ENCODE measurements at places on chromosomes 3 and 15.

- DNase-seq = no peak
These were observed 60.5 kb downstream of the KLF13 start for GRCh38 chr15:31387092-31387478.

GRCh38 chr15:80743189-80743833 is 35.9 kb upstream of the CEMIP start:
- DNase-seq = no peak

DNA sequence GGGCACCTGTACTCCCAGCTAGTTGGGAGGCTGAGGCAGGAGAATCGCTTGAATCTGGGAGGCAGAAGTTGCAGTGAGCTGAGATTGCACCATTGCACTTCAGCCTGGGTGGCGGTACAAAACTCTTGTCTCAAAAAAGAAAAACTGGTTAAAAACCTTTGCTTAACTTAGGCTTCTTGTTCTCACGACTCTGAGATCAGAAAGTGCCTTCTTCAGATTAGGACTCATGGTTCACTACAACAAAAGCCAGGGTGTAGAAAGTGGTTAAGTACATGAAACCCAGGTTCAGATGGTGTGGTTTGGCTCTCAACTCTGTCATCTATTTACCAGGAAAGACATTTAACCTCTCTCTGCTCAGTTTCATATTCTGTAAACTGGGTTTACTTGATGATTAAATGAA is 168.4 kb downstream of the TUSC7 start:
- DNase-seq = no peak

DNA sequence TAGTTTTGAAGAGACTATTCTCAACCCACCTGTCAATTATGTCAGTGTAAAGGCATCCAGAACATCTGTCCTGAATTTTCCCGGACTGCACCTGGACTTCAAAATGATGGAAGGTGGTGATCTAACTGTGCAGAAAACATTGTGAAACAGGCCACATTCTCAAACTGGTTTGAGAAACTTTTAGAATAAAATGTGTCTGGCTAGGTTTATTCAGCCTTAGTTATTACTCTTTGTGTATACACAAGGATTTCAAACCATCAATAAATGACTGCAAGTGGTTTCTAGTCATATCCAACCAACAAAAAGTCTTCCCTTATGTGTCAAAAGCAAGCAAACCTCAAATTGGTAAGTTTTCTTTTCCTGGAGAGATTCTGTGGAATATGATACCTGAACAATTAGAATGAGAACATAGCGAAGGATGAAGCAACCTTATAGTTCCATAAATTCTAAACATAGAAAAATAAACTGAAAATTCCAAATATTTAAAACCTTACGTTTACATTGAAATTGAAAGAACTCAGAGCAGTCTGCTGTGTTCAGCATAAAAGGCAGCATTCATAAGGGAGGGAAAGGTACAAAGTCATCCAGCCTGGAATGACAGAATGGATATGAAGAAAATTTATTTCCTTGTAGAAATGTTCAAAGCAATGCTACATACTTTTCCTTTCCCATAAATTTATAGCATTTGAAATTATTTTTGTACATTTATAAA is 306.6 kb upstream of the TGFBR2 start:
- no peak for DNase-seq

GRCh38 chr3:44323341-44323955 is 15.1 kb upstream of the TCAIM start:
- DNase-seq = no peak

GRCh38 chr3:110779581-110779980 is 292.0 kb upstream of the NECTIN3 start:
- DNase-seq = no peak

DNA sequence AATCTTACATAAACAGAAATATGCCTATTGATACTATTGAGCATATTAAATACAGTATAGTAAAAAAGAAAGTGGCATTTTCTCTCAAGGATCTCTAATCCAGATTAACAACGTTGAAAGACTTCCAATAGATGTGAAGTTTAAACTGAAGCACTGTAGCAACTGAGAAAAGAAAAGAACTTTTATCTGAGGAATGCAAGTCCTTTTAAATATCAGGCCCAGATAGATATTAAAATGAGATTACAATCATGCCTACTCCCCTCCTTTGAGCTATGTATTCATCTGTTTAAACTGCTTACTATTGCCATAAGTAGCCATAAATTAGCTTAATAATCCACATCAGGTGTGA is 102.3 kb downstream of the TFDP2 start:
- no peak for DNase-seq

- no peak for DNase-seq
These were observed 839.8 kb upstream of the ALCAM start for GRCh38 chr3:104526901-104527401.

DNA sequence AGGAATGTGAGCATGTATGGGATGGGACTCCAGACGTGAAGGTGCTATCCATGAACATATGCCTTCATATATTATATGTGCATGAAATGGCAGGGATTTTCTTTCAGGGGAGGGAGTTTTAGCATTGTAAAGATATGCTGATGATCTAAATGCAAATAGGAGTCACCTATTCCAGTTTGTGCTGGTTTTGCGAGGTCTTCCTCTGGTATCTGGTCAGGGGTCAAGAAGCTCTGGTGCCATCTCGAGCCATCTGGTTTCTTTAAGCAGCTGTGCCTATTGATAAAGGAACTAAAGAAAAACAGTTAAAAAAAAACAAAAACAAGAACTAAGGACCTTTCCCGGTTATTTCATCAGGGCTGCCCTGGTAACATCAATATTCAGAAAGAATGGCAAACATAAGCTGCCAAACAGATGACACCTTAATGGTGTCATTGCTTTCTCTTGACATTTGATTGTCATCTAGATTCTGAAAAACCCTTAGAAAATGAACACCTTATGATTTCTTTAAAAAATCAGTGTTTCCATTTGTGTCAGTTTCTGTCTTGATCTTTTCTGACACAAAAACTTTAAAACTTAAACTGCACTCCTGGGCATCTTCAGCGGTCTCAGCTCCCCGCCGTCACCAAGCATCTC is 22.7 kb downstream of the APH1B start:
- DNase-seq = no peak

- no peak for DNase-seq
These were observed 612 bp downstream of the UBA5 start for GRCh38 chr3:132660811-132661070.

- no peak for DNase-seq
These were observed 39.9 kb downstream of the MASP1 start for GRCh38 chr3:187251599-187251998.

DNA sequence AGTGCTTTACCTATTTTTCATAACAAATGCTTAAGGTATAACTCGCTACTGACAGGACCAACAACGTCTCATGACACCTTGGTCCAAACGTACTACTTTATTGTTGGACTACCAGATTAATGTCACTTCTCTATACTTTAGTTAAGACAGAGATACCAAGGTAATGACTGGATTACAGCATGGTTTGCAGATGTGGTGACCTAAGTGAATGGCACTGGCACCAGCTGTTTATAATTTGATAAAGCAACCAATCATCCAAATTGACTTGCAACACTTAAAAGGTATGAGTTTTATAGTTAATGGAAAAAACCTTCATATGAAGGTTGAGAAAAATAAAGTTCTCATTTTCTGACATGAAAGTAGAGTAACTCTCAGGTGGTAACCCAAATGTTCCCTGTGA is 209.0 kb downstream of the NEK10 start:
- no peak for DNase-seq

- no peak for DNase-seq
These were observed 181.1 kb upstream of the RBMS3 start for GRCh38 chr3:29099775-29100174.

DNA sequence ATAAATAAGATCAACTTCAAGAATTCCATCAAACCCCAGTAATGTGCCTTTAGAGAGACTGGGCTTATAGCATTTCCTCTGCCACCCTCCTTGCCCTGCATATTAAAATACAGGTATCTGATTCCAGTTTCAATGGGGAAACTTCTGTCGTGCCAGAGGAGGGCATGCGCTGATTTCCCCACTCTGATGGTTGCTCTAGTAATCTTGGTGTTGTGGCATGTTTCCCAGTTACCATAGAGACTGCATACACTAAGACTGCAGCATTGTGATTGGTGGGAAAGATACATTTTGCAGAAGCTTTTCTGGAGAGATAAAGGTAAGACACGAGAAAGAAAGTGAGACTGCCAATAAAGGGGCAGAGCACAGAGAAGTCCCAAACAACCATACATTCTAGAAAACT is 225.6 kb downstream of the TIGIT start:
- no peak for DNase-seq

DNA sequence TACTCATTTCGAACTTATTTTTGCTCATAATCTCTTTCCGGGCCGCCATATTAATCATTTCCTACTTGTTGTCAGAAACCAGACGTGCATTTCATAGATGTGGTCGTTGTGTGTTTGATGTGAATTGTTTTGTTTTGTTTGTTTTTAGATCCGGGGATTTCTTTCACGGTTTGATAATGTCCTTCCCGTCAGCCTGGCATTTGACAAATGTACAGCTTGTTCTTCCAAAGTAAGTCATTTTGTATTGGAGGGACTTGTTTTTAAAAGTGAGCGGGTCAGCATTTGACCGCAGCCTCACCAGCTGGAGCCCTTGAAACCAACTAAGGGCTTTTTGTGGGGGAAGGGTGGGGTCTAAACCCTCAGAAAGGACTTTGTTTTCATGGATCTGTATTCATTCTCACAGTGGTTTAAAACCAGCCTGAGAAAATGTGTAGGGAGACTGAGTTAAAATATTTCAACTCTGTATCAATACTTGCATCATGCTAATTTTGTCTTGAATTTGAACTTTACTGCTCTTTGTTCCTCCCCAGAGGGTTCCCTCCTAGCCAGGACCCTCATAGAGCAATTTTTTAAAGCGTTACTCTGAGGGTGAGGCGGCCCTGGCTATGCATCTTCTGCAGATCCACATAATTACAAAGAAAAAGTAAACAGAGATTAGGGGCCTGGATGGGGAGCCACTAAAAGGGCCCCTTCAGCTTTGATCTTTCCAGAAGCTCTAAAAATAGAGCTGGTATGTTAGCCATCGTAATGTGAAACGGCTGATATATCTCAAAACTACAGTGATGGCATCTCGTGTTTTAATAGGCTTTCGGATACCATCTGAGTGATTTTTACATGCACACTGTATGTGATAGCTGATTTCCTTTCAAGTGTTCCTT is 107.9 kb downstream of the ATG7 start:
- DNase-seq = no peak

GRCh38 chr3:170204023-170204472 is 18.2 kb upstream of the PRKCI start:
- DNase-seq = no peak

DNA sequence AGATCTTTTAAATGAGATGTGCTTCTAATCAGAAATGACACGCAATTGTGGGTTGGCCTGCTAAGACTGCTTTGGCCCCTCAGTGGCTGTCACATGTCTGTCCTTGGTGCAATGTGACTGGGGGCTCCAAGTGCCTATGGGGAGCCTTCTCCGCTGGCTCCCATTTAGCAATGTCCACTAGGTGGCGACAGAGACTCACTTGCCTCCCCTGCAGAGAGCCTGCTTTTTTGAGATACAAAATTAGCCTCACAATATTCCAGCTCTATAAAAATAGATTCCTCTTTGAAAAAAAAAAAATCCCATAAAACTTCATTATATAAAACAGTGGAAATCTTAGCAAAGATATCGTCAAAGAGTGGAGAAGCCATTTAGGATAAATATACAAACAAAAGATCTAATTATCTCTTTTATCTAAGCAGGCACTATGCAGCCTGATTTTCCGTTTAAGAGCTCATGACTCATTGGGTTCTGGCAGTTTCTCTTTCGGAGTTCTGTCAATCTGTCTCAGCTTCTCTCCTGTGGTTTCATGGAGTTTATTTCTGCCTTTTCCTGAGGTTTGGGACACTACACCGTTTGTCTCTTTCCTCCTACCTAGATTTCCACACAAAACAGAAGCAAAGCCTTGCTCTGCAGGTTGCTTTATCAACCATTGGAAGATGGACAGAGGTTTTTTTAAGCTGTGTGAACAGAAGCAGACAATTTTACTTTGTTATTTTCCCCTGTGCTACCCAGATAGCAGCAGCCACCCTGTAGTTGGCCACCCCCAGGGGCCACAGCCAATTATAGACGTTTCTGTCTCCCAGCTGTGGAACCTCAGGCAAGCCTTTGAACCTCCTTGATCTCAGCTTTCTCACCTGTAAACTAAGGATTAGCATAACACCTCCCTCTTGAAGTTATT is 68.4 kb upstream of the TNFAIP8L3 start:
- peak; percentile 20 for DNase-seq

GRCh38 chr3:128326051-128326823 is 140.5 kb downstream of the DNAJB8 start:
- DNase-seq = no peak

DNA sequence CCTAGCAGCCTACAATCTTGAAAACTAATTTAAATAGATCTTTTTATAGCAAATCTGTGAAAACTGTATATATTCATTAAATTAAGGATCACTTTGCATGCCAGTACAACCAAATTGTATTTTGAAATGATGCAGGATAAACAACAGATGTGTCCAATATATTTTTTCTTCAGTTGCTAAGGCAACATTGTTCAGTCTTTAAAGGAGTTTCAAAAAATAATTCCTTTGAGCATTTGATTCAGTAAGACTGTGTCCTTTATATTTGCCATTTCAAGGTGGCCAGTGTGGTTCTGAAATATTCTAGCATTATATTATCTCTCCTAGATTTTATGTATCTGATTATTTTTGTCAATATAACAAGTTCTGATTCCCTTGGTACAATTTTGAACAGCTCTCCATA is 254.7 kb downstream of the PLOD2 start:
- no peak for DNase-seq

DNA sequence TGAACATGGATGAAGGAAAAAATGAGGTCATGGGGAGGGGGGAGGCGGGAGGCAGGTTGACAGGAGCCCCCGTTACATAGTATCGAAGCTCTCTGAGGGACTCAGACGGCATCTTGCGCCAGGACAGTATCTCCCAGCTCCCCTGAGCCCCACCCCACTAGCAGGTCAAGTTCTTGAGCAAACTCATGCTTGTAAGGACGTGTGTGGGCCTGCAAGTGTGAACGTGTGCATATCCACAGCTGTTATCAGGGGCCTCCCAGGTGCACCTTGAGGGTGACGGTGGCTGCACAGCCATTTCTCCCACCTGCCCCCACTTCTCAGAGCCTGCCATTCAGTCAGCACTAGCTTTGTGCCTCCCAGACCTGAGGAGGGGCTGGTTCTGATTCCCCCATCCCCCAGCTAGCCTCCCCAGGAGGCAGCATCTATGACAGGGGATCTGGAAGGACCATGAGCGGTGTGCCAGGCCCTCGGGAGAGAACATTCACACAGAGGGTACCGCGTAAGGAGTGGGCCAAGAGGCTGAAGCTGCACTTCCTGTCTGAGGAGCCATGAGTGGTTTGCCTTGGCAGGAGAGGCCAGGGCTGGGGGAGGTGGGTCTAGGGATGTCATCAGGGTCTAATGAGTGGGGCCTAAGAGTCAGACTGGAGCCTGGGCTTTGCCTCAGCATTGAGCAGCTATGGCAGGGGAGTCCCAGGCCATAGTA is 2.9 kb downstream of the SEMA3F start:
- DNase-seq = no peak

GRCh38 chr3:37899101-37899707 is 37.5 kb downstream of the CTDSPL start:
- DNase-seq = no peak

GRCh38 chr3:16316396-16316795 is 51.4 kb downstream of the OXNAD1 start:
- DNase-seq = no peak

- no peak for DNase-seq
These were observed 44.0 kb downstream of the SYNM start for GRCh38 chr15:99148851-99149276.

GRCh38 chr3:107627962-107628542 is 105.3 kb downstream of the BBX start:
- DNase-seq = no peak
